ENCODE measurements at places on chromosomes 2 and 18.

- DNase-seq, result no peak
Observed at GRCh38 chr2:25089605-25090315, 47.9 kb downstream of the EFR3B start.

GRCh38 chr2:15730545-15731212, 139.0 kb downstream of the DDX1 start:
- DNase-seq, result no peak

DNA sequence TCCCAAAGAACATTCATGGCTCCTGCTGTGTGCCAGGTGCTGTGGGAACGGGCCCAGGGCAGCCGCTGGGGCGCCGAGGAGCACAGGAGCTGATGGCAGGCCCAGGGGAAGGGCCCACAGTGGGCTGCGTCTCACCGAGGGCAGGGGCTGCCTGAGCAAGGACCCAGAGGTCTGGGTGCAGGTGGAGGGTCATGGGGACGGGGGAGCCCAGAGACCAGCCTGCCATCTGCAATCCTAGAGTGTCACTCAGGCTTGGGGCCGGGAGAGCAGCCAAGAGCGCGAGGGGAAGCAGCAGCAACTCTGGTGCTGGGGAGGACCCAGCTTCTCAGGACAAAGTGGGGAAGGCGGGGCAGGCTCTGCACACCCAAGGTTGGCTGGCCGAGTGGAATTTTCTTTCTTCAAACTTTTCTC, 207.4 kb downstream of the HDAC4 start:
- no peak for DNase-seq

GRCh38 chr2:62305421-62306176, 109.7 kb downstream of the B3GNT2 start:
- DNase-seq, result no peak

DNA sequence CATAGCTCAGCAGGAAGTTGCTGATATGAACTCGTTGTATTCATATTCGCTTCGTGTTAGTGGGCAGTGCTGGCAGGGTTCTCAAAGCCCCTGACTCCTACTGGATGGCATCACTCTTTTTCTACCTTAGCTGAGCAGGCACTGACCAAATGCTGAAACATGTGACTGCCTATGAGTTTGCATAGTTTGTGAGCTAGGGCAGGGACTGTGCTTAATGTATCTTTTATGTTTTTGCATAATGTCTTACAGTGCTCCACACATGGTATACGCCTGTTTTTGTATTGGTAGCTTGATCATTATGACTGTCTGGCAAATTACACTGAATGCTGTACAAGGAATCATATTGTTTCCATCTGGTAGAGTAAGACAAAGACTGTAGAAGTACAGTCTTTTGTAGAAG, 305.3 kb downstream of the PARD3B start:
- no peak for DNase-seq

DNA sequence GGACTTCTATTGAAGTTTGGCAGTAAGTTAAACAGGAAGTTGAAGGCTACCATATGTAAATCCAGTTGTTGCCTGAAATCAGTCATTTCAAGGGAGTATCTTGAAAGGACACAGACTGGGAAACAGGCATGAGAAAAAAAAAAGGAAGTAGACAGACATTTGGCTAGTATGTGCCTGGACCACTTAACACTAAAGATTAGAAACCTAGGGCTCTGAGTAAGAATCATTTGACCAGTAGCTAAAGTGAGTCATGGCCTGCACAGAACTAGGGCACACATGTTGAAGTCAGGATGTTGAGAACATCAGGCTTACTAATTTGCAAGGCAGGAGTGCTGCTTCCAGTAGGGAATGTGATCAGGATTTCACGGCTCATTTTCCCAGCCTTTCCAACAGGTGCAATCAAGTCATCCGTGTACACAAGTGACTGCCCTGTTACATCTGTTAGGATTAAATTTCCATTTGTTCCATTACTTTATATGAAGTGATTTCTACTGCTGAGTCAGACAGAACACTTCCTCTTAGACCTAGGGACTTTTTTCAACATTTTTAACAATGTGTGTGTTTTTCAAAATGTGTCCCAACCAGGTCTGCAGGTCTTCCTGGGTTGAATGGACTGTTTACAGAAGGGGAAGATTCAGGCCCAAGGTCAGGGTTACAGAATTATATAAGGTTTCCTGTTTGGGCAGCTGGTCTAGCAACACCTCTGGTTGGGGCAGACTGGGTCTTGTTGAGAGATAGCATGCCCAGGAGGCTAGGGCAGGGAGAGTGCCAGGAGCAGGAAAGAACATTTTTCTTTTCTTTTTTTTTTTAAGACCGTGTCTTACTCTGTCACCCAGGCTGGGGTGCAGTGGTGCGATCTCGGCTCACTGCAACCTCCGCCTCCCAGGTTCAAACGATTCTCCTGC, 145.6 kb downstream of the TGIF1 start:
- no peak for DNase-seq

GRCh38 chr2:240240017-240240734, 99.7 kb upstream of the OTOS start:
- DNase-seq, result no peak

DNA sequence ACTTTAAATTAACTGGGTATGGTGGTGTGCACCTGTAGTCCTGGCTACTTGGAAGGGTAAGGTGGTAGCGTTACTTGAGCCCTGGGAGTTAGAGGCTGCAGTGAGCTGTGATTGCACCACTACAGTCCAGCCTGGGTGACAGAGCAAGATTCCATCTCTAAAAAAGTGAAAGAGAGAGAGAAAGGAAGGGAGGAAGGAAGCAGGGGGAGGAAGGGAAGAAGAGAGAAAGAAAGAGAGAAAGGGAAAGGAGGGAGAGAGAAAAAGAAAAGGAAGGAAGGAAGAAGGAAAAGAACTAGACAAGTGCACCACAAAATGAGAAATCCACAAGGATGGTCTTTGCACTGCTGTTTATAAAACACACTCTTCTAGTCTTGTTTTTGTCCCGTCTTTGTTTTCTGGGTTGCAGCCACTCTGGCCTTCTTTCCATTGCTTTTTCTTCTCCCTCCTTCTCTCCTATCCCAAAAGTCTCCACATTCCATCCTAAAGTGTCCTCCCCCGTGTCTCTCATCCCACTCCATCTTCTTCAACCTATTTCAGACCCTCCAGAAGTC, 32.0 kb downstream of the PKDCC start:
- no peak for DNase-seq

Data from stimulated activated CD4-positive, alpha-beta T cell treated with anti-CD3 and anti-CD28 coated beads, TNF-alpha, amount 100 ng/mL, for 4 hours (primary cell).